ENCODE measurements at places on chromosomes 3 and 15. TPM values are rescaled to one million over a fixed set of nuclear protein-coding genes. Genes with fewer than 3 reads are reported as not detected.

PSMD6 gene
- 141 TPM for total RNA-seq

SLC51A gene
- total RNA-seq = not detected

DNA sequence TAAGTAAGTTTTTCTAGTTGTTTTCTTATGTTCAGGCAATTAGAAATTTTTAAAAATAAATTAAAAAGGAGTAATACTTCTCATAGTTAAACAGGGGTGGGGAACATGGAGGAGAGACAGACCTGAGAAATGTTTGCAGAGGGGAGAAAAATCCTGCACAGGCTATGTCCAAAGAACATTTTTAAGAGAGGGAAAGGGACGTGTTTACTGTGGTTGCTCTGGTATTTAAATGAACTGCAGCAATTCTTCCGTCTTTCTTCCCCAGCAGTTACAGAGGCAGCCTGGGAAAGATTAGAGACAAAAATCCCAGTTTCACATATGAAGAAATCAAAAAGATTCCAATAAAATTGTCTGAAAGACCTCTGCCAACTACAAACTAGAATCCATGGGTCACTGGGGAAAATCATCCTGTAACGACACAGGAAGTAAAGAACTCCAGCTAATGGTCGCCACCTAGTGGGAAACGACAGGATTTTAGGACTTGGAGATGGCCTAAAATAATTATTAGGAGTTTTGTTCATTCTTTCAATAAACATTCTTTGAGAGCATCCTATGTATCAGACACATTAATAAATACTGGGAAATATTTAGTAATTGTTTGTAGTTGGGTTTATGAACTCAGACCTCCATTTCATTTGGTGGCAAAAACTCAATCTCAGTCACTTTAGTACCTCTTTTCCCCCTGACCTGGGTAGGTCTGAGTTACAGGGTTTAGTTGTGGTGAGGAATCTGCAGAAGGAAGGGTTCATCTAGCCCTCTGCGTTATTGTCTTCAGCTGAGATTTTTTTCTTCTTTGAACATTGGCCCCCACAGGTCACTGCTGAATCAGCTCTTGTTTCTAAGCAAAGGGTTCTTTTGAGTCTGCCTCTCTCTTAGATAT lies 69.9 kb upstream of the GOLIM4 start:
- DNase-seq = peak; percentile 76

GRCh38 chr15:88938802-88939485 lies 25.8 kb upstream of the MFGE8 start:
- DNase-seq = no peak

GP9 gene
- total RNA-seq = not detected

- DNase-seq = no peak
Measured at GRCh38 chr3:171417813-171418212, 42.4 kb downstream of the TNIK start.

GRCh38 chr3:7709376-7710082 lies 792.1 kb upstream of the LMCD1 start:
- no peak for DNase-seq

DNA sequence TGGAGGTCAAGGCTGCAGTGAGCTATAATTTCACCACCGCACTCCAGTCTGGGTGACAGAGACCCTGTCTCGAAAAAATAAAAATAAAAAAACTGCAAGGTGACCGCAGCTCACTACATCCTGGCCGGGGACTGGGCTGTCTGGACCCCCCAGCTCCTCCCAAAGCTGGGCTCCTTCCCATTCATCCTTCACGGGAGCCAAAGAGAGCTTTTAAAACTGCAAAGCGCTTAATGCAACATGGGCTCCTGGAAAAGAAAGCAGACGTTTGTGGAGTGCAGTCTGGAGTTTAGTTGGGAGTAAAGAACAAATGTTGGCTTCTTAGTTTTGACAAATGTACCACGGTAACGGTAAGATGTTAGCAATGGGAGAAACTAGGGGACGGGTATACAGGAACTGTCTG lies 12.1 kb downstream of the PLXND1 start:
- no peak for DNase-seq

DNA sequence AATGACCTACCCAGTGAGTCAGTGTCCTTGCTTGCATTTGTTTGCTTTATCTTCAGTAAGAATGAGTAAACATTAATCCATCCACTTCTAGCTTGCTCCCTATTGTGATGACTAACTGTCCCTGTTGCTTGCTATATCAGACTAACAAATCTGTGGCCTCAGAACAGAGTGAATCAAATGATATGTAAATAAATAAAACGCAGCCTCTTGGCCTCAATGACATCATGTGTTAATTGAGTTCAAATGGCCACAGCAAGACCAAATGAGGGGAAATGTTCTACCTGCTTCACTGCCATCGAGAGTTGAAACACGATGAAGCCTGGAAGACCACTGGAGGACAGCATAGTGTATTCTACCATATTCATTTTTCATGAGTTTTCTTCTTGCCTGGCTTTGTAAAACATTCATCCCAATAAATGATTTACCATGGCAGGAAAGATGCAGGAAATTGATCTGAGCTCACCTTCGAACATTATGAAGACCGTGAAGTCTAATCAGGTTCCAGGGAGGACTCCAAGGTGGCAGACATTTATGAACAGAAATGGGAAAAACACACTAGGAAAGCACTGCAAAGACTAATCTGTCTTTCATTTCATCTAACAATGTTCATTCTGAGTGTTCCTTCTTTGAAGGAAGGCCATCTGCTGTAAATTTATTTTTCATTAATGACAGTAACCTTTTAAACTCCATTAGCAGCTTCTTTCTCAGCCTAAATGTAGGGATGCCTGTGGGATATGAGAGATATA lies 1144.5 kb downstream of the TUSC7 start:
- DNase-seq = no peak

GRCh38 chr3:22594990-22595389 lies 608.1 kb upstream of the UBE2E2 start:
- no peak for DNase-seq

DNA sequence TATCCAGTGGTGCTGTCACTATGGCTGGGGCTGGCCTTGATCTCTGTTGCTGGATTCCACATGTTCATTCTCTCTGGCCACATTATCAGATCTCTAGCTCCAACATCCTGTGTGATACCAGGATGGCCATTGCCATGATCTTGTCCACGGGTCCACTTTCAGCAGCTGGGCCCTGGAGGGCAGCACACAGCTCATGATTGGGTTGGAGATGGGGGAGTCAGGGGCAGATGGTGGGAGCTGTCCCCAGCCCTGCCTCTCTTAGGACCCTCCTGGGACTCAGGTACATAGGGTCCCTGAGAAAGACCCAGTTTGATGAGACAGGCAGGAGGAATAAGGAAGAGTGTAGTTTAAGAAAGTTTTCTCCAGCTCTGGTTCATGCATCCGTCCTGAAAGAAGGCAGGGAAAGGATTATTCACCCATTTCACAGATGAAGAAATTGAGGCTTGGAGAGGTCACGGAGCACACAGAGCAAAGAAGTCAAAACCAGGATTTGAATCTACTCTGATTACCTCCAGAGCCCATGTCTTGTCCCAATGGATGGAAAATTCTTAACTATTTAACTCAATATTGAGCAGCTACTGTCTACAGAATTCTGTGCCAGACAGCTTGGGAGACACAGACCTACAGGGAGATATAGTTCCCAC lies 100.5 kb downstream of the LINGO1 start:
- no peak for DNase-seq

DNA sequence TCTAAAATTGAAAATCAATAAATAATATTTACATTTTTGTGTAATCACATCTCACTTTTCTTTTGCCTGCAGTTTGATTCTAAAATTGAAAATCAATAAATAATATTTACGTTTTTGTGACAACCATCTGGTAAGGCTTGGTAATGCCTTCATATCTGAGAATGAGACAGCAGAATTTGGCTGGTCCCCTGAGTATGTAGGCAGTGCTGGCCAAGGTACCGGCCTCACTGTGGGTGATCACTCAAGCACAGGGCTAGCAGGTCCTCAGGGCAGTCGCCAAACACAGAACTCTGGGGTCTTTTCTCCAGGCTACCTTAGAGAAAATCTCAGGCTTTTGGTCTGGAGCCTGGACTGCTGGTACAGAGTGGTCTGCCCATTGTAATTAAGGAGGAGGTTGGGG lies 26.2 kb downstream of the RTP3 start:
- DNase-seq = no peak

DNA sequence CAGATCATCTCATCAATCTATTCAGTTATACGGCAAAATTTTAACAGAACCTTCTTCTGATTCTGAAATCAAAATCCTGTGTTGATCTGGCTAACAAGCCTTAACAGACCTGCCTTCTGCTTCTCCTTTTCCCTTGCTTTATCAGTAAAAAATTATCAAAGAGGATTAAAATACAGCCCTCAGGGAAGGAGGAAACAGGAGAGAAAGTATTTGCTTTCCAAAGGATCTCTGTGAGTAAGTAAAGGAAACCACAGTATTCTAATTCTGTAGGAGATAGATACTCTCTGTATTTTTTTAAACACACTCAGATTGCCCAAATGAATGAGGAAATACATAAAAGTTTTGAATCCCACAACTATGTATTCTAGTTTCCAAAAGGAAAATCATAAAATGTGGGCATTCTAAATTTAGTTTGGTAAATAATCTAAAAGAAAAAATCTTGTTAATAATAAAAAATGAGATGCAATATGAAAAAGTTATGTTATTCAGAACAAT lies 221.8 kb downstream of the ZIC1 start:
- no peak for DNase-seq

DNA sequence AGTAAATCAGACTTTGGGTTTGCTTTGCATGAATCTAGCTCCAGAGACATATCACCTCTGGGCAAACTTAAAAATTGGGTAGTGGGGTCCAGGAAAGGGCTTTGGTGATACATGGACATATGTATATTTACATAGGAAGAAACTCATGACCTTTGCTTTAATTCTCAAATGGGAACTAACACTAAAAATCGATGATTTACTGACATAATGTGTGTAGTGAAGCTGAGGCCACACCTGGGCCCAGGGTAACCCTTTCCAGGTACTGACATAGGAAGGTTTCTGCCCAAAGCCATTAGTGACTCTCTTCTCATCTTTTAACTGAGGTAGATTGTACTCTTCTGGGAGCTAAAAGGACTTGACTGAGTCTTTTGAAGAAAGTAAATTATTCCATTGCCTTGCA lies 411.2 kb upstream of the TBL1XR1 start:
- DNase-seq = no peak

SERPINI2 gene
- not detected for total RNA-seq

RHOV gene
- 1.5 TPM for total RNA-seq

GRCh38 chr15:60017538-60018520 lies 13.7 kb downstream of the FOXB1 start:
- DNase-seq = peak; percentile 72

STAC gene
- not detected for total RNA-seq

CD86 gene
- total RNA-seq = 1.4 TPM

DNA sequence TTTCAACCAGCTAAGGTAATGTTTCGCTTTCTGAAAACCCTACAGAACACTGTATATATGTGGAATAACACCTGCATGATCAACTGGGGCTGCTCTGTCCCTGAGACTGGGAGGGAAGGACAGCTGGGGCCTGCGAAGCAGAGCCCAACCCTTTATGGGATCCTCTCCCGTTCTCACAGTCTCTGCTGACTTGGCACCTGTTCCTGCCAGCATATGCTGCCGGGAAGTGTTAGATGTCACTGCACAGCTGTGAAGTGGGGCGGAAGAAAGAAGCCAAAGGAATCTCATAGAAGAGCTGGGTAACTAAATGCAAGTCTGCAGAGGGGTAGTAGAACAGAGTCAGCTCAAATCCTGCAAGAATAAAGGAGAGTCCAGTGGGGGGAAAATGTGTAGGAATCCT lies 29.6 kb downstream of the LRRC3B start:
- no peak for DNase-seq
